ENCODE measurements at places on chromosomes 2 and 18.

GRCh38 chr2:8643250-8643995 lies 38.4 kb upstream of the ID2 start:
- H3K27ac ChIP-seq = no peak overlapping the region
- DNase-seq = no peak
- H3K36me3 ChIP-seq = no peaks in the 10 kb centered on the region
- no peak overlapping the region for H3K4me3 ChIP-seq

DNA sequence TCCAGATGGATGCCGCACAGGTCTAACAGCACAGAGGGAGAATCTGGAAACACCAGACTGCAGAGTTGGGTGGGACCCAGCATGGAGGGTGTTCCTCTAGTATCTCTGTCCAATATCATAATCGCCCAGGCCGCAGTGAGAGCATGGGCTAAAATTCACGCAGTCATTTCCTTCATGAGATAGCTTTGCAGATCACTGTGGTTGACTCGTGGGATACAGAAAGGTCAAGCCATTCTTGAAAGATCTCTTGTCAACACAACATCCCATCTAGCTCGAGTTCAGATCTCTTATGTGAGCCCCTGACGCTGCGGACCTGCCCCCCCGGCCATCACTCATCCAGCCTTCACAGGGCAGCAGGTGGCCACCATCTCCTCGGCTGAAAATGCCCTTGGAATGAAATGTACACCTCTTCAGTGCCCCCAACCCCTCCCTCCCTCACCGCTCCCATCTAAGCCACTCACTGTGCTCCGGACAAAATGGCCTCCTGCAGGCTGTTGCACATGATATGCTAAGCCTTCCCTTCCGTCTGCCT lies 45.9 kb downstream of the FOSL2 start:
- H3K36me3 ChIP-seq = no peaks in the 10 kb centered on the region
- DNase-seq = no peak
- no peaks in the 10 kb centered on the region for H3K27me3 ChIP-seq
- no peaks in the 10 kb centered on the region for H3K4me1 ChIP-seq
- H3K4me3 ChIP-seq = no peak overlapping the region

DNA sequence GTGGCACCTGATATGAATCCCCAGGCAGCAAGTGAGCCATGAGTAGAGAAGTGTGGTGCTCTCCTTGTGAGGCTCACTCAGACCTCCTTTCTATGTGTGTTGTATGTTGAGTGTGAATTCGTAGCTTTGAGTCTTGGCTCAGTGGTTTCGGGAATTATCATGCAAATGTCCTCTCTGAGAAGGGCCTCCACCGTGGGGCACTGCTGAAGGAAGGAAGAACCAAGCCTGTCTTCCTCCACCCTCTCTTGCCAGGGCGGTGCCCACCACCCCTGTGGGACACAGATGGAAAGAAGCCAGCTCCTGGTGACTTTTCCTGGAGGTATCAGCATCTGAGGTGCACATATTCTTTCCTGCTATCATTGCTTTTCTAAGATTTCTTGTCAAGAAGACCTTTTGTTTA lies 156.1 kb downstream of the MYT1L start:
- H3K27me3 ChIP-seq = no peaks in the 10 kb centered on the region
- no peaks in the 10 kb centered on the region for H3K36me3 ChIP-seq
- no peak overlapping the region for H3K4me3 ChIP-seq

DNA sequence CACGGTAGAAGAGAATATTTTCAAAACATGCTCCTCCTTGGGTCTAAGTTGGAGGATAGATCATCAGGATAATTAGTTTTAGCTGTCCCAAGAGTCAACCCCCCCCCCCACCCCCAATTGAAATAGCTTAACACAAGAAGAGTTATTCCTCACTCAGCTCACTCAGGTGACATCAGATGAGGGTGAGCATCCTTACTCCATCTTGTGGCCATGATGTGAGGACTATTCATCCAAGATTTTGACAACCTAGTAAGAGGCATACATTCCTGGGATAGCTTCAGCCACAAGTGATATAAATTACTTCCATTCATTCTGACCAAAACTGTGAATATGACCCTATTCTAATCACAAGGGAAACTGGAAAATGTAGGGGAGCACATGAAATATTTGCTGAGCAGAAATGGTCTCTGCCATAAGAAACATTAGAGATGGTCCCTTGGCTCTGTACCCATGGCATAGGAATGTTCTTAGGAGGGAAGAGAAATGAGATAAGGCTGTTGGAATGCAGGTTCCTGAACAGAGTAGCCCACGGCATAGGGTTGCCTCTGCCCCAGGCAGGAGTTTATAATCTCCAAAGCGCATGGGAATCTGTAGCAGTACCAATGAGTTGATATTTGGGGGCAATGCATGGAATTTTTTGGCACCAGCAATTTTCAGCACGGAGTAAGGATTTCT lies 257.2 kb downstream of the CYRIA start:
- no peak for DNase-seq
- H3K4me1 ChIP-seq = no peaks in the 10 kb centered on the region
- H3K27ac ChIP-seq = no peak overlapping the region
- no peaks in the 10 kb centered on the region for H3K36me3 ChIP-seq
- H3K4me3 ChIP-seq = no peak overlapping the region
- no peaks in the 10 kb centered on the region for H3K27me3 ChIP-seq

DNA sequence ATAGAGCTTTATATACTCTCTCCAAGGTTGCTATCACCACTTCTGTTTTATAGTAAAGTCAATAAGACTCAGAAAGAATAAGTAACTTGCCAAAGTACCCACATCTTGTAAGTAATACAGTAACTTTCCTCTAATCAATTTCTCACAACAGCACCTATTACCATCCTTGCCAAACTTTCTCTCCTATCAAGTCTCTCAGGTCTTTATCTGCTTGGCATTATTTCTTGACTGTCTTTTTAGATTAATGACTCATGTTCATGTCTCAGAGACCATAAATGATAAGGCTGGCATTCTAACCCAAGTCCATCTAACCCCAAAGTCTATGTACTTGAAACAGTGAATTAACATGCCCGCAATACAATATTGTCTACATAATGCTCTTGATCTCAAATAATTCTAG lies 618.0 kb upstream of the ZEB2 start:
- H3K27me3 ChIP-seq = no peaks in the 10 kb centered on the region
- H3K4me1 ChIP-seq = no peaks in the 10 kb centered on the region
- H3K36me3 ChIP-seq = no peaks in the 10 kb centered on the region

GRCh38 chr18:44709307-44710126 lies 28.8 kb downstream of the SETBP1 start:
- no peaks in the 10 kb centered on the region for H3K27me3 ChIP-seq
- no peak overlapping the region for H3K27ac ChIP-seq
- no peak overlapping the region for H3K4me3 ChIP-seq
- peaks cover 5% of the 10 kb centered on the region for H3K4me1 ChIP-seq
- H3K36me3 ChIP-seq = no peaks in the 10 kb centered on the region

DNA sequence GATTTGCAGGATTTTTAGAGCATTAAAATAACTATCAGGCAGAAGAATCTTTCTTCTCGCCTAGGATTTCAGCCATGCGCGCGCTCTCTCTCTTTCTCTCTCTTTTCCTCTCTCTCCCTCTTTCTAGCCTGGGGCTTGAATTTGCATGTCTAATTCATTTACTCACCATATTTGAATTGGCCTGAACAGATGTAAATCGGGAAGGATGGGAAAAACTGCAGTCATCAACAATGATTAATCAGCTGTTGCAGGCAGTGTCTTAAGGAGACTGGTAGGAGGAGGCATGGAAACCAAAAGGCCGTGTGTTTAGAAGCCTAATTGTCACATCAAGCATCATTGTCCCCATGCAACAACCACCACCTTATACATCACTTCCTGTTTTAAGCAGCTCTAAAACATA lies 137.0 kb downstream of the MEIS1 start:
- H3K4me3 ChIP-seq = no peak overlapping the region
- H3K27ac ChIP-seq = no peak overlapping the region
- no peak for DNase-seq
- H3K27me3 ChIP-seq = no peaks in the 10 kb centered on the region
- no peaks in the 10 kb centered on the region for H3K36me3 ChIP-seq

DNA sequence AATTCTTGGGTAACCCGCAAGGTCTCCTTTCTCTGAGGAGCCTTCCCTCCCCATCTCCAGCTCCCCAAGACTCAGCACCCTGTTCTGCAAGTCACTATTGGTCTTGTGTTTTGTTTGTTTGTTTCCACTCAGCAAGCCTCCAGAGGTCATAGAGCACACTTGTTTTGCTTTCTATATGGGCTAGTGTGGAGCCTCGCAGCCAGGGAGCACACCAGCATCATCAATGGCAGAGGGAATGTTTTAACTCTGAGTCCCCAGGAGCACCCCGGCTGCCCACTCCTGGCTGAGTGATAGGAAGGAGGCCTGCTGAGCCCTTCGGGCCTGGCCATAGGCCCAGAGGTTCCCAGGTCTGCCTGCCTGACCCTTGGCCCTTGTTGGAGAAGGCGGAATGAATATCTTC lies 36.6 kb downstream of the GLI2 start:
- no peak overlapping the region for H3K27ac ChIP-seq
- H3K4me1 ChIP-seq = no peaks in the 10 kb centered on the region
- H3K27me3 ChIP-seq = no peaks in the 10 kb centered on the region
- H3K36me3 ChIP-seq = no peaks in the 10 kb centered on the region
- no peak overlapping the region for H3K4me3 ChIP-seq

DNA sequence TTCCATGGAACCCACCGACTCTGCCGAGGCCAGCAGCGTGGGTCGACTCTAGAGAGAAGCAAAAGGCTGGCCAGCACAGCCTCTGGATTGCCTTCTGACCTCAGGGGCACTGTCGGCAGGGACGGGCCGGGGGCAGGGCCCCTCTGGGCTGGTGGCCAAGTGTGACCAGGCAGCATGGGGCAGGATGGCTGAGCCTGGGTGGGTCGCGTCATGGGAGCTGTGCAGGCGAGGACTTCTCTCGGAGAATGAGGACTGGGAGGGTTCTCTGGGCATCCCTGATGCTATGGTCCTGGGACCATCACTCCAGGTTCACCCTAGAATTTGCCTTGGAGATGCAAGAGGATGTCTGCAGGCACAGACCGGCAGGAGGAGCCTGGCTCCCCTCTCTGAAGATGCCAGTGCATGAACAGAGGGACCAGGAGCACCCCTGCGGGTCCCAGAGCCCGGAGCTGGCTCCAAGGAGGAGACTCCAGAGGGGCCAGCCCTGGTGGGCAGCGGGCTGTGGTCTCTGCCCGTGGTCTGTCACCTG lies 289.2 kb downstream of the NDUFA10 start:
- H3K27me3 ChIP-seq = no peaks in the 10 kb centered on the region
- H3K4me1 ChIP-seq = no peaks in the 10 kb centered on the region
- no peak overlapping the region for H3K27ac ChIP-seq
- H3K4me3 ChIP-seq = no peak overlapping the region

Data from T-cell (primary cell).